Activated CD4-positive, alpha-beta T cell treated with anti-CD3 and anti-CD28 coated beads for 36 hours (primary cell): ENCODE measurements at places on chromosomes 5 and 9. TPM values are rescaled to one million over a fixed set of nuclear protein-coding genes. Genes with fewer than 3 reads are reported as not detected.
A peak's percentile ranks its signal among the peaks of the same experiment; 100 is the strongest.

GRCh38 chr9:80507611-80508010 is 935.8 kb downstream of the TLE4 start:
- H3K27me3 ChIP-seq, result no peaks in the 10 kb centered on the region
- no peaks in the 10 kb centered on the region for H3K36me3 ChIP-seq
- H3K4me3 ChIP-seq, result no peak overlapping the region
- no peak overlapping the region for H3K27ac ChIP-seq
- DNase-seq, result no peak
- H3K4me1 ChIP-seq, result no peaks in the 10 kb centered on the region

DNA sequence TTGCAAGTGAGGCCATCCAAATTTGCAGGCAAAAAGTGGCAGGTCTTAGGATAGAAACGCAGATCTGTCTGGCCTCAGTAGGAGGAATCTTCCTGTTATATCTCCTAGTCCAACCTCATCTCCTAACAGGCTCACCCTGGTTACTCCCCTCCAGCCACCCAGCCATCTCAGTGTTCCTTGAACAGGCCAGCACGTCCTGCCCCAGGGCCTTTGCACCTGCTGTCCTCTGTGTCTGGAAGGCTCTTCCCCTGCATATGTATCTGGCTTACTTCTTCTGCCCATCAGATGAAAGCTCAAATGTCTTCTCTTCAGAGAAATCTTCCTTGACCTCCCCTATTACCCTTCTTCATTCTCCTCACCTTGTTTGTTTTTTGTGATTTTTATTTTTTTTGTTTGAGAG is 107.3 kb upstream of the ALDH1B1 start:
- H3K27ac ChIP-seq, result no peak overlapping the region
- peaks cover 2% of the 10 kb centered on the region for H3K27me3 ChIP-seq
- H3K4me1 ChIP-seq, result no peaks in the 10 kb centered on the region

SLC24A2 gene
- total RNA-seq, result not detected

PCDHB15 gene
- not detected for total RNA-seq

DNA sequence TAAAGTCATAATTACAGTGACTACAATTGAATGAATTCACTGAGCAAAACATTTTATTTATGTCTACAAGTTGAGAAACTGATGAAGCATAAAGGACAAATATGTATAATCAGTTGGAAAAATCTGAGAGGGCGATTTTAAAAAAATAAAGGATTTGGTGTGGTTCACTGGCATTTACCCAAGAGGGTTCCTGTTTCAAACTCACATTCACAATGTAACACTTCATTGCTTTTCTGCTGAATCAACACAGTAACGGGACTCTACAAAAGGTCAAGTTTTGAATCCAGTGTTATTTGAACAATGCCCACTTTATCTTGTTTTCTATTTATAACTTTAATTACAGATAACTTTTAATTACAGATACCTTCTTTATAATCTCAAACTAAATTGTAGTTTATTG is 138.6 kb downstream of the NUDT12 start:
- no peak overlapping the region for H3K4me3 ChIP-seq
- no peak overlapping the region for H3K27ac ChIP-seq
- H3K27me3 ChIP-seq, result peaks cover 13% of the 10 kb centered on the region
- no peaks in the 10 kb centered on the region for H3K36me3 ChIP-seq
- DNase-seq, result no peak

- H3K4me1 ChIP-seq, result peaks cover 56% of the 10 kb centered on the region
- H3K27me3 ChIP-seq, result no peaks in the 10 kb centered on the region
- no peak overlapping the region for H3K4me3 ChIP-seq
- H3K27ac ChIP-seq, result peak overlapping the region; percentile 1
- no peak for DNase-seq
Measured at GRCh38 chr9:128893354-128893753, 11.4 kb downstream of the LRRC8A start.
